HT1080 (cell line): ENCODE measurements at places on chromosomes 16 and 17.

GRCh38 chr17:82300707-82301270 lies 16.6 kb downstream of the CD7 start:
- DNase-seq = peak; percentile 39

- peak; percentile 42 for DNase-seq
Measured at GRCh38 chr16:67283039-67283825, 3.9 kb downstream of the PLEKHG4 start.

GRCh38 chr17:65529761-65530522 lies 31.5 kb downstream of the AXIN2 start:
- no peak for DNase-seq

GRCh38 chr16:50673496-50674275 lies 7.4 kb downstream of the SNX20 start:
- no peak for DNase-seq

DNA sequence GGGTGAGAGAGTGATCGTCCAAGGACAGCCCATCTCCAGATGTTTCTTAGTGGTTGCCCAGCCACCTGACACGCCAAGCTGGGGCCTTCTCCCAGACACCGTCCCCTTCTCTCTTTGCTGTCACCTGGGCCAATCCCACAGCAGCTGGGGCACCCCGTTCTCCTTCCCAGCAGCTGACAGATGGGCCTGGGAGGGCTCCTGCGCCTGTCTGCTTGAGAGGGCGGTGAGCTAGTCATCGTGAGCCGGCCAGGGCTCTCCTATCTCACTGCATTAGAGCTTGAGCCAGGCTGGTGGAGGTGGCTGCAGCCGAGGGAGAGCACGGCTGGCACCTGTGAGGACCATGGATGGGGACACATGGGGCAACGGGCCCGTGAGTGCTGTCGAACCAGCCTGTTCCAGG lies 41.2 kb downstream of the RAB11FIP3 start:
- no peak for DNase-seq

- DNase-seq = no peak
Measured at GRCh38 chr17:82449883-82450356, 632 bp downstream of the CYBC1 start.

- DNase-seq = no peak
Measured at GRCh38 chr17:34820248-34820801, 140.9 kb downstream of the CCT6B start.

GRCh38 chr16:8851761-8852403 lies 16.9 kb downstream of the CARHSP1 start:
- DNase-seq = no peak

GRCh38 chr17:40485851-40486521 lies 15.4 kb downstream of the TNS4 start:
- DNase-seq = peak; percentile 100

- DNase-seq = no peak
Measured at GRCh38 chr17:31997005-31997404, 10.2 kb upstream of the LRRC37B start.

- DNase-seq = no peak
Measured at GRCh38 chr17:65817951-65818350, 256.5 kb upstream of the AXIN2 start.

GRCh38 chr16:22857296-22858025 lies 43.5 kb downstream of the HS3ST2 start:
- DNase-seq = no peak

GRCh38 chr17:18959845-18960240 lies 7.9 kb downstream of the SLC5A10 start:
- no peak for DNase-seq

DNA sequence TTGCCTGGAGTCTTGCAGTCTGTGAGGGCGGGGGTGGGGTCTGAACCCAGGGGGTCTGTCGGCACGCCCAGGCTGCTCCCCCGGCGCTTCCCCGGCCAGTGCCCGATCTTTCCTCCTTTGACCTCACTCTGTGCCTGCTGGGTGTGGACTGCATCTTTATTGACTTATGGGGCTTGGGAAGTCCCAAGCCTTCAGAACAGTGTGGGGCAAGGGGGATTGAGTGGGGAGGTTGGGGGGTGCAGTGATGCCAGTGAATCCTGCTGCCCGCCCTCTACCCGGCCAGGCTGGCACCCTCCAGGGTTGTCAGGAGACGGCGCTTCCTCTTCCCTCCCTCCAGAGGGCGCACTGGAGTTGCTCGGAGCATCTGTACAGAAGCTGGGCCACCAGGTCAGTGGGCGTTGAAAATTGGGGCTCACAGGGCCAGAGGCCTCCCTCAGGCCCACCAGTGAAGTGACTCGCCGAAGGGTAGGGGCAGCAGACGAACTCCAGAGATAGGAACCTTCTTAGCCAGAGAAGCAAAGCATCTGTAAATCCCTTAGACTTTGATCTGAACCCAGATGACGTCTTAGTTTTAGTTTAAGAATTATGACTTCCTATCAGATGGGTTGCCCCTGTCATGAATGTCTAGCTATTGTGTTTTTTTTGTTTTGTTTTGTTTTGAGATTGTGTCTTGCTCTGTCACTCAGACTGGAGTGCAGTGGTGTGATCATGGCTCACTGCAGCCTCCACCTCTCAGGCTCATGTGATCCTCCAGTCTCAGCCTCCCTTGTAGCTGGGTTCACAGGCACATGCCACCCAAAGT lies 184.8 kb upstream of the CIBAR2 start:
- DNase-seq = peak; percentile 21

- DNase-seq = no peak
Measured at GRCh38 chr16:20799599-20799998, 6.7 kb downstream of the ERI2 start.

- no peak for DNase-seq
Measured at GRCh38 chr16:54370278-54371040, 83.9 kb upstream of the IRX3 start.

- peak; percentile 78 for DNase-seq
Measured at GRCh38 chr16:50806099-50807062, 64.5 kb downstream of the CYLD start.

DNA sequence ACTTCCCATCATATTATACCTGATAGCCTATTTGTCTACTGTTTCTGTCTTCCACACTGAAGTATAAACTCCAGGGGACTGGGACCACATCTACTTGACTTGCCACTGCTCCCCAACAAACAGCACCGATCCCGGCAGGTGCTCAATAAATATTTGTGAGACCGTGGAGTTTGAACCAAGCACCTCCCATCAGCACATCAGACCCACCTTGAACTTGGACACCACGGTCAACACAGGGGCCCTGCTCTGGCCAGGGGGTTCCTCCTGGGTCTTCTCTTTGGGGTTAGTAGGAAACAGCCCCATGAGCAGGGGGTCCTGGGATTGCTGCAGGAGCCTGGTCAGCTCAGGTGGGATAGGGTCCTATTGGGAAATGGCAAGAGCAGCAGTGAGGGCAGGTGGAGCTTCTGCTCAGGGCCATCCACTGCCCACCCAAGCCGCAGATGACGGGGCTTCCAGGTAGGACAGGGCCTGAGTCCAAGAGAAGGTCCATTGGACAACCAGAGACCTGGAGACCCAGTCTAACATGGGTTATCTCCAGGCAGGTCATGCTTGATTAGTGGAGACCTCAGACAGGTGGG lies 19.9 kb downstream of the ZNHIT3 start:
- no peak for DNase-seq

GRCh38 chr17:77572065-77572601 lies 386.4 kb upstream of the TNRC6C start:
- no peak for DNase-seq

DNA sequence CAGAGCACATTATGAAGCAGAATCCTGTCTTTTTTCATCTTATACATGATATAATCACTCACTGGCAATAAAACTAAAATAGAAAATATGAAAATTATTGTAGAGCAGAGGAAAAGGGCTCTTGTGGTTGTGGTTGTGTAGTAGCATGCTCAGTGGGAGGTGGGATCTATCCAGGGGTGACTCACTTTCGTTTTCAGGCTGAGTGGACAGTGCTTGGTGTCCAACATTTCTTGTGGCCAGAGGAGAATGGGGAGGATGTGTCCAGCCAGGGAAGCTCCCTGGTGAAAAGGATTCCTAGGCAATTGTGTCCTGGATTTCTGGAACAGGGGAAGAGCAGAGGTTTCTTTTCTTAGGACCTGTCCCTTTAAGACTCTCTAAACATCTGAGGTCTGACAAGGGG lies 31.9 kb upstream of the CPHXL start:
- DNase-seq = peak; percentile 53

DNA sequence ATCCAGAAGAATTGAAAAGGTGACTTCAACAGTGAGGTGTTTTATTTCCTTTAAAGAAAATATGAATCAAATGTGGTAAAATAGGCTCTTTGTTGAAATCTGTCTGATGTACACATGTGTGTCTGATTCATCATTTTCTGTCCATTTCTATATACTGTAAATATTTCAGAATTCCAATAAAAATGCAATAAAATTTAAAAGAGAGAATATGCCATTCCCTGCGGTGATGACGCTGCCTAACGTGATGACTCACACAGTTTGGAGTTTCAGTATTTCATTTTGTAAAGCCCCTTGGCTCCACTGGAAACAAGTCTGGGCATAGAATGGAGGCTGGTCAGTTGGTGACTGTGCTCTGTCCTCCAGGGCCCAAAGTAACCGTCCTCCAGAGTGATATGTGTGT lies 482.5 kb upstream of the CDH5 start:
- peak; percentile 61 for DNase-seq

DNA sequence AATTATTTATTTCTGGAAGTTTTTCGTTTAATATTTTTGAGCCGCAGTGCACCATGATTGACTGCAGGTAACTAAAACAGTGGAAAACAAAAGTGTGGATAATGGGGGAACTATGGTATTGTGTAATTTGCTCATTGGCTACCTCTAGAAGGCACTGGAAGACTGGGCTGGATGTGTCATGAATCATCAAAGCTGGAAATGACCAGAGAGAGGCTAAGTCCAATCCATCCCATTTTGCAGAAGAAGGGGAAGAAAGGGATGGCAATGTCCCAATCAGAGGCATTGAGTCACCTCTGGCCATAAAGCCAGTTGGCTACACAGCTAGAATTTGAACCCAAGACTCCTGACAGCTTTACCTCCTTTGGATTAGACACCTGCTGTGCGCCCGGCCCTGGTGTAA lies 29.3 kb downstream of the GLP2R start:
- no peak for DNase-seq

DNA sequence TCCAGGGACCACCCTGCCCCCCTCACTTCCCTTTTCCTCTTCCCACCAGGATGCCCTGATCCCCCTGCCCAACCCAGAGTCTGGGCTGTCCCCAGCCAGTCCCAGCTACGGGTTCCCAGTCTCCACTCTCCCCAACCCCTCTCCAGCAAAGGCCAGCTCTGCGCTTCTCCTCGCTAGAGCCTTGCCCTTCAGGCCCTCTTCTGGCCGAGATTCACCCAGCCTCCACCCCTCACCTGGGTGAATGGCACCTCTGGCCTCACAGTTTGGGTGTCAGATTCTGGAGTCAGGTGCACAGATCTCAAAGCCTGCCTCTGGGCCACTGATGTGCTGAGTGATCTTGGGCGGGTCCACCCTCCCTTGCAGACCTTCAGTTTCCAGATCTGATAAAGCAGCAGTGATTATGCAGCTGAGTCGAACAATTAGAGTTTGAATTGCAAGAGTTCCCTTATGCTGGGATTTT lies 185.6 kb upstream of the TNRC6C start:
- no peak for DNase-seq

DNA sequence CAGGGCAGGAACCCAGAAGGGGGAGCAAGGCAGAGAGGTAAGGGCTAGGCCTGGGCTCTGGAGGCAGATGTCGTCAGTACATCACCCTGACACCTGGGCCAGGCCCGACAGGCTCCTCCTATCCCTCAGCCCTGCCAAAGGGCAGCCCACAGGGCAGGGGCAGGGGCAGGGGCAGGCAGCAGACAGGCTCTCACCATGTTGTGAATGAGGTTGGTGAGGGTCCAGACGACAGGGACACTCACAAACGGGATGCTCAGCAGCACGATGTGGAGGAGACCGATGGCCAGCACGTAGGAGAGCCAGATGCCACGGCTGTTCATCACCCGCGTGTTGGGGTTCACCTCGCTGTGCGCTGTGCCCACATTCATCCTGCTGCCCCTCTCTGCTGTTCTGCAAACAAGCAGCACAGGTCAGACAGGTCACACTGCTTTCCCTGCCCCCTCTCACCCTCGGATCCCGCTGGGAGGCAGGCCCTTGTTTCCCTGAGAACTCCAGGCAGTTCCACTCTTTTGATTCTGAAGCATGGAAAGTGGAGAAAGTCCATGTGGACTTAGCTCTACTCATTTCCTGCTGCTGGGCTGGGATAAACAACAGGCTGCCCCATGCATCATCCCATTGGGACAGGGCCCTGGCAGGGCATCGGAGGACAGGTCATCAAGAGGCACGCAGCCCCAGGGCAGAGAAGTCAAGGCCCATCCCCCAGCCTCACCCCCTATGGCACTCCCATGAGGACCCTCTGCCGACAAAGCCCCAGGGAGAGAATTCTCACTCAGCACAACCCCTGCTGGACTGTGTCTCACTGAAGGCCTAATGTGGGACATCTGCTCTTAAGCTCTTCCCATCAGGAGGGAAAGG lies 3.3 kb downstream of the ORMDL3 start:
- peak; percentile 38 for DNase-seq

GRCh38 chr17:67554634-67555033 lies 163.1 kb upstream of the NOL11 start:
- no peak for DNase-seq

GRCh38 chr16:87620201-87620495 lies 17.8 kb downstream of the JPH3 start:
- DNase-seq = no peak
